Glutamatergic neuron (in vitro differentiated cells): ENCODE measurements at places on chromosomes 7 and 10. TPM values are rescaled to one million over a fixed set of nuclear protein-coding genes. Genes with fewer than 3 reads are reported as not detected.

The RNF148 gene
- total RNA-seq, result not detected

The TFR2 gene
- total RNA-seq, result 5.1 TPM

The TRIM50 gene
- not detected for total RNA-seq

The ADO gene
- total RNA-seq, result 32.5 TPM

The CFAP70 gene
- 1.3 TPM for total RNA-seq

The ANXA8L1 gene
- not detected for total RNA-seq

The FAM3C gene
- total RNA-seq, result 19.9 TPM

The MEPCE gene
- 18.5 TPM for total RNA-seq

The ADAM12 gene
- 18.4 TPM for total RNA-seq

The MOGAT3 gene
- not detected for total RNA-seq

The PON1 gene
- total RNA-seq, result 1.1 TPM

The NYAP1 gene
- 36.6 TPM for total RNA-seq

The FAM25C gene
- total RNA-seq, result not detected

The PCBD1 gene
- total RNA-seq, result 29.1 TPM

The SPDYE1 gene
- not detected for total RNA-seq

The ZNF33A gene
- 38.2 TPM for total RNA-seq

The TUBB8 gene
- 1.1 TPM for total RNA-seq

The MUC3A gene
- total RNA-seq, result 6.3 TPM

The PLXDC2 gene
- 3.9 TPM for total RNA-seq

The CYP3A4 gene
- not detected for total RNA-seq

The C7orf33 gene
- not detected for total RNA-seq

The PILRA gene
- 12.5 TPM for total RNA-seq

The ATRNL1 gene
- total RNA-seq, result 35.9 TPM
